Prostate gland (tissue), 2 donors: ENCODE measurements at places on chromosomes 2 and 18.

DNA sequence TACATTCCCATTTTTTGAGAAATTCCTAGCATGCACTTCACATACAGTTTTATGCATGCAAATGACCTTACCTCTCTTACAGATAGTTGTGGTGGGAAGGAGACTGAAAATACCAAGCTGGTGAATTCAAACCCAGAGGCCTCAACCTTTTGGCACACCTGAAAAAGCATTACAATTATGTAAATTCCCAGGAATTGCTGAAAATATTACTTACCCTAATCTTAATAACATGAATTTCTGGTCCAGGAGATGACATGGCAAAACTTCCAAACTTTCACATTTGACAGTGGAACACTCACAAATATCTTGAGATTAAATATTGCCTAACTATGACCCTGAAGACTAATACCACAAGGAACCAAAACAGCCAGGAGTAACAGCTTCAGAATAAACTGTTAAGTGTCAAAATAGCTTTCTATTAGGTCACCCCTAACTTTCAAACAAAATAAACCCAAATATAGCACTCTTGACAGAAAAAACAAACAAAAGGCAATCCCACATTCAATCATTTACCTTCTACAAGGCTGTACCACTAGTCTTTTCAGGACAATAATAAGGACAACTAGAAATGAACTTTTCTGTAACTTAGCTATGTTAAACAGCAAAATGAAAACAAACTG lies 10.9 kb upstream of the PEX13 start:
- DNase-seq: no peak

- no peak for DNase-seq
Measured at GRCh38 chr18:62281684-62282083, 43.4 kb upstream of the TNFRSF11A start.

- DNase-seq: no peak
Measured at GRCh38 chr18:12317664-12318333, 9.8 kb downstream of the TUBB6 start.

DNA sequence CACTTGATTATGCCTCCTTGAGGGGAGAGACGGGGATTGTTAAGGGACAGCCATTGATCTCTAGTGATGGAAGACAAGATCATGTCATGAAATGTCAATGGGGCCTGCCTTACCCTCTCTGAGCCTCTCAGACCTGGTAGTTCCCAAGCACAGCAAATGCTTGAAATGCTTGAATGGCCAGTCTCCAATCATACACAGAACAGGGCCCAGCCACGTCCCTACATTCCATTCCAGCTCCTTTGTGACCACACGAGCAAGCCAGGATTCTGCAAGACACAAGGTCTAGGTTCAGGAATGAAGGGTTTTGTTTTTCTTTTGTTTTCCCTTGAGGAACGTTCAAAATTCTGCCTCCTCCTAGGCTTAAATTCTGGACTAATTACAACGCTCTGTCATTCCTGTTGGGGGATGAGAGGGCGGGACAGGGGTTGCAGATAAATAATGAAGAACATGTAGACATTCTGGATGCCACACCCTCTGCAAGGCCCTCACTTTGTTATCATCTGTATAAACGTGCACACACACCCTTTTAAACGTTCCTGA lies 98.1 kb upstream of the YPEL5 start:
- no peak for DNase-seq

- DNase-seq: no peak
Measured at GRCh38 chr2:44974064-44974715, 32.7 kb downstream of the SIX3 start.

- no peak for DNase-seq
Measured at GRCh38 chr2:6822406-6822805, 43.3 kb downstream of the CMPK2 start.

GRCh38 chr18:22391407-22392345 lies 26.0 kb downstream of the CTAGE1 start:
- DNase-seq: no peak

DNA sequence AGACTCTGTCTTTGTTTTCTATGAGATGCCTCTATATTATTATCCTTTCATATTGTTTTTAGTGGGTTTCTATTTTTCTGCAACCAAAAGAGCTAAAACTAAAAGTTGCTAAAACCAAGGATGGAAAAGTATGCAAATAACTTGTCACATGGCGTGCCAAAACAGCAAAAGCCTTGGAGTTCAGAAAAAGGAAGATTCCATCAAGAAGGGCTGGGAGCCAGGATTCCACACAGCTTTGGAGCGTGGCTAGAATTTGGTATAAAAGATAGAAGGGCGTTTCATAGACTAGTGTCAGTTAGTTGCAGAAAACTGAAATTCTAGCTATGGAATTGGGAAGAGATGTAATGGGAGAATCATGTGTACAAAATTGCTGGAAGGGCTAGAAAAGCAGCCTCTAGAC lies 4.1 kb downstream of the SCYGR1 start:
- DNase-seq: no peak

DNA sequence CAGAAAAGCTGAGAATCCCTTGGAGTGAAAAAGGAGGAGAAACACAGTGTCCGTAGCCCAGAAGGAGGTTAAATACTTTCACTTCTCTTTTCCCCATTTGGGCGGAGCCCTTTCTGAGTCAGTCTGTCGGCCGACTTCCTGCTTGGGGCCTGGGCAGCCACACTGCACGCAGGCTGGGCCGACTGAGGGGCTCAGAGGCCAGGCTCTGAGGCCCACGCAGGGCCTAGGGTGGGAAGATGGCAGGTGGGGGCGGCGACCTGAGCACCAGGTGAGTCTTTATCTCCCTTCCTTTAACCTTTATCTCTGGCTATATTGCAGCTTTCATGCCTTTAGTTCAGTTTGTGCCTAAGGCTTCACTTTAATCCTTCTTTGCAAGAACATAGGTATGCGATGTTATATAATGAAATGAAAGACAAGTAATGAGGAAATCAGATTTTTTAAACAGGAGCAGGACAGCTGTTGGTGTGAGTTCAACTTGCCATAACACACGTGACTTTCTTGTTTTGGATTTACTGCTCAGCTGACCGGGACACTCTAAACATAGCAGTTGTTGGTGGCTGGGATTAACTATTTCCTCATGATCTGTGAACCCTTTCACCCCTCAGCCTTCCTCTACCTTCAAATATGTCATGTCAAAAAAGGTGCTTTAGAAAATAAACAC lies at the start of gene SP100:
TSS of gene SP100 (plus strand) at position 141 of the 661 bp plus-strand sequence. CDS start at position 237, 96 bp downstream.
- DNase-seq: peak; percentile 79

DNA sequence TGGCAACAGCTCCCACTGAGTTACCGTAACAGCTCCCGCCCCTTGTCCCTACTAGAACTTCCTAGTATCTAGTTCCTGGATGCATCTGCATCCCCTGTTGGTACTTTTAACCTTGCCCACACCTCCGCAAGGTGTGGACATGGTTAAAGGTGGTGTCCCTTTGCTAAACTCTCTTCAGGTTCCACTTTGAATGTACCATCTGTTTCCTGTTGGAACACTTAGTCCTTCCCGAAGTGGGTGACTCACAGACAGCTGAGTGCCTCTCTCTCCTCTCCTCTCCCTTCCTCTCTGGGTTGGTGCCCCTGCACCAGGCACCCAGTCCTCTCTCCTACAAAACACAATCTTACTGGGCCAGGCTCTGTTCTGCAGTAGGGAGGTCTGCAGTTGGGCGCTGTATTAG lies 19.6 kb upstream of the REL start:
- no peak for DNase-seq

GRCh38 chr2:100730290-100730868 lies 89.6 kb upstream of the NPAS2 start:
- peak; percentile 53 for DNase-seq

- no peak for DNase-seq
Measured at GRCh38 chr2:25460261-25460905, 118.7 kb upstream of the DNMT3A start.

DNA sequence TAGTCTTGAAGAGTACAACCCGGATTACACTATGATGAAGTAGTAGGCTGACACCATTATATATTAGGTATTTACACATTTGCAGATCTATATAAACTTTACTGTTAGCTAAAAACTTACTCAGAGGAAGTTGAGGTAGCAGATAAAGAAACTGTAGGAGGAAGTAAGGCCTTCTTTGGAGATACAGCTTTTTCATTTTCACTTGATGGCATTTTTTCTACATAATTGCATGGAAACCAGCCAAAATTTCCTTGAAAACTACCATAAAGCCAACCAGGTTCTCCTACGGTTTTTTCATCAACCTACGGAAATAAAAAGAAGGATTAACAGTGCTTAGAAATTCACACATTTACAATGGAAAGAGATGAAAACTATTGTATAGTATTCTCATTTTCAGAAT lies 86.6 kb downstream of the FAM228A start:
- no peak for DNase-seq

GRCh38 chr2:100935372-100935752 lies 66.7 kb upstream of the RPL31 start:
- DNase-seq: no peak

DNA sequence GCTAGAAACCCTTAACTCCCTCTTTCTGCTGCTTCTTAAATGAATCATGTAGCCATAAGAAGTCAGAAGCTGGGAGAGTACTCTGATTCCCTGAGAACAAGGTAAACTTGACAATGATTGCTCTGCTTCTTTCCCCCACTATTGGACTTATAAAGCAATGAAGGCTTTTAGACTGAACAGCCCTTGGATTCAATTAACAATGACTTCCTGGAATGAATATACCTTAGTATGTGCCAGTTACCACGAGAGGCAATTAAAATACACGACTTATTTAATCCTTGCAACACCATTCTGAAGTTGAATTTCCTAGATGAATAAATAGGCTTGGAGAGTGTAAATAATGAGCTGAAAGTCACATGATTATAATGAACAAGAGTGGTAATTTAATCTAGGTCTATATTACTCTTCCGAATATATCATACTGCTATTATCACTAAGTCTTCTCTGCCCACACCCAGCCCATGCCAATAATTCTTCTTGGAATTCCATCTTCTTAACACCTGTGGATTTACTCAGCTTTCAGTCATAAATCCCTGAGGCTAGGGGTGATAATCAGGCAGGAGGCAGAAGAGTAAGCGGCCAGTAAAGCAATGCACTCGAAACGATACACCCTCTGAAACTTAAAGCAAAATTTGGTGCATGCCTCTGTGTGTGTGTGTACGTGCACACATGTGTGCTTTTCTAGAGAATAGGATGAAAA lies 170.2 kb downstream of the ATAD2B start:
- DNase-seq: no peak

- DNase-seq: no peak
Measured at GRCh38 chr2:153940511-153940910, 68.8 kb downstream of the GALNT13 start.

DNA sequence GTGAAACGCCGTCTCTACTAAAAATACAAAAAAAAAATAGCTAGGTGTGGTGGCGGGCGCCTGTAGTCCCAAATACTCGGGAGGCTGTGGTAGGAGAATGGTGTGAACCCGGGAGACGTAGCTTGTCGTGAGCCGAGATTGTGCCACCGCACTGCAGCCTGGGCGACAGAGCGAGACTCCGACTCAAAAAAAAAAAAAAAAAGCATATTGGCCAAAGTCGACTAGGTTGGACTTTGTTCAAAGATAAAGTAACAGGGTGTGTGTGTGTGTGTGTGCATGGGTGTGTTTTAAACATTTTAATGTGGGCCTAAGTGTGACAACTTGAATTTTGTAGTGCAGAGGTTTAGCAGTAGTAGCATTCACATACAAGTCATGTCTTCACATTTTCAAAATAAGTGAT lies 11.7 kb downstream of the GEMIN6 start:
- DNase-seq: no peak

DNA sequence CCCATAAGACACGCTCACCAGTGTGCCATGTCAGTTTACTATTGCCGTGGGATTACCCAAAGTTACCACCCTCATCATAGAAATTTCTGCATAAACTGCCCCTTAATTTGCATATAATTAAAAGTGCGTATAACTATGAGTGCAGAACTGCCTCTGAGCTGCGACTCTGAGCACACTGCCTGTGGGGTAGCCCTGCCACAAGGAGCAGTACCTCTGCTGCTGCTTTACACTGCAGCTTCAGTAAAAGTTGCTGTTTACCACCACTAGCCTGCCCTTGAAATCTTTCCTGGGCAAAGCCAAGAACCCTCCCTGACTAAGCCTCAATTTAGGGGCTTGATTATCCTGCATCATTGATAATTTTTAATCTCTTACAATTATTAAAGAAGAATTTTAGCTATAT lies 213.9 kb upstream of the MAP2 start:
- no peak for DNase-seq

DNA sequence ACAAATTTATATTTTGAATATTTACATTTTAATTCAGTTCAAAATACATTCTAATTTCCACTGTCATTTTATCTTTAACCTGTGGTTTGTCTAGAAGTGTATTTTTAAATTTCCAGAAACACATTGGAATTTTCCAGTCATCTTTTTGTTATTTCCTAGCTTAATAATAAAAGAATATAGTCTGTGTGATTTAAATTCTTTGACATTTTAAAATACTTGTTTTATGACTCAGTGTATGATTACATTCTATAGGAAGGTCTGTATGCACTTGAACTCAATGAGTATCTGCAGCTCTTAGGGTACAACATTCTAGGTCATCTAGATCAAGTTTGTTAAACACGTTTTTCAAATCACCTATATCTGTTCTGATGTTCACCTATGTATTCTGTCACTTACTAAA lies 88.3 kb upstream of the MBOAT2 start:
- no peak for DNase-seq

DNA sequence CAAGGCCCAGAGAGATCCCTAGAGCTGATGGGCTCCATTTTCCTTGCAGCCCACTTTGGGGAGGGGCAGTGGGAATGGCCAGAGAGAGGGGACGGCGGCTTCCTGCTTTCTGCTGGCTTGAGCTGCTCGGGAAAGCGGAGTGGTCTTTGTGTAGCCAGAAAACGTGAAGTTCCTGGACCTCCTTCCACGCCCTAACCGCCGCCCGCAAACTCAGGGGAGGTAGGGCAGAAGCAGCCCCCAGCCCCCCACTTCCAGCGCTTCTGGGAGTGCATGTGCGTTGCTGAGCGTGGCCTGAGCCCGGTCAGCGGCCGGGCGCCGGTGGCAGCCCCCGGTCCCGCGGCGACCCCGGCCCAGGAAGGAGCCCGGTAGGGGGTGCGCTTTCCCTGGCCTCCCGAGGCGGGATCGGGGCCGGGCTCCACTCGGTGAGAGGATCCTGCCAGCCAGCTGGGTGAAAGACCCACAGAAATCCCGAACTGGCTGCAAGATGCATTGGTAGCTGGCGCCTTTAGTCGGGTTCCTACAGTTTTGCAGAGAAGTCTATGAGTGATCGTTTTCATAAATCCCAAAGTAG lies 25.3 kb upstream of the BOD1L2 start:
- DNase-seq: no peak

DNA sequence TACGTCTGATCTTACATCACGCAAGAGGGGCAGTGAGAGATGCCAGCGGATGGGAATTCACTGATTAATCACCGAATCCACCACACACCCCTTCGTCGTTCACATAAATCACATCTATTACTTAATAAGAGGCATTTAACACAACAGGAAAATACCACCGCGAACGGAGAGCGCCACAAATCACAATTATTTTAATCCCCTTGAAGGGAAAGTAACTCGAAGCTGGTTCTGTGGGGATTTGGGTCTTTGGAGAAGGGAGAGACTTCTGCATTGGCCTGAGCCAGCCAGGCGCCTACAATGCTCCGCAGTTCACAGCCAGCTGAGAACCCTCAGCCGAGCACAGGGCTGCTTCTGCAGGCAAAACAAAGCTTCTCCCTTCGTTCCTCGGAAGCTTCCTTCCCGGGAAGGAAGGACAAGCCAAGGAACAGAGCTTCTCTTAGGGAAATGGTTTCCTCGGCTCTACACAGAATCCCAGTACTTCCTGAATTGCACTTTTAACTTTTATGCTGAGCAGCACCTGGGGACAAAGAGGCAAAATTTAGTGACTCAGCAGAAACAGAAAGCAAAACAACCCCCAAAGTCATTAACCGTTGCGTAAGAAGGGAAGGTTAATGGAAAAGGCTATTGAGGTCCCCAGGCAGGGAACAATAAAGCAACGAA lies at the start of gene LRP1B:
TSS of gene LRP1B (minus strand) at position 7 of the 660 bp plus-strand sequence. CDS start 287 bp downstream, outside the sequence.
- DNase-seq: no peak

GRCh38 chr2:73255007-73255644 lies 21.0 kb downstream of the CCT7 start:
- DNase-seq: no peak
